NCI-H2107 (cell line): ENCODE measurements at places on chromosomes 2 and 18.

DNA sequence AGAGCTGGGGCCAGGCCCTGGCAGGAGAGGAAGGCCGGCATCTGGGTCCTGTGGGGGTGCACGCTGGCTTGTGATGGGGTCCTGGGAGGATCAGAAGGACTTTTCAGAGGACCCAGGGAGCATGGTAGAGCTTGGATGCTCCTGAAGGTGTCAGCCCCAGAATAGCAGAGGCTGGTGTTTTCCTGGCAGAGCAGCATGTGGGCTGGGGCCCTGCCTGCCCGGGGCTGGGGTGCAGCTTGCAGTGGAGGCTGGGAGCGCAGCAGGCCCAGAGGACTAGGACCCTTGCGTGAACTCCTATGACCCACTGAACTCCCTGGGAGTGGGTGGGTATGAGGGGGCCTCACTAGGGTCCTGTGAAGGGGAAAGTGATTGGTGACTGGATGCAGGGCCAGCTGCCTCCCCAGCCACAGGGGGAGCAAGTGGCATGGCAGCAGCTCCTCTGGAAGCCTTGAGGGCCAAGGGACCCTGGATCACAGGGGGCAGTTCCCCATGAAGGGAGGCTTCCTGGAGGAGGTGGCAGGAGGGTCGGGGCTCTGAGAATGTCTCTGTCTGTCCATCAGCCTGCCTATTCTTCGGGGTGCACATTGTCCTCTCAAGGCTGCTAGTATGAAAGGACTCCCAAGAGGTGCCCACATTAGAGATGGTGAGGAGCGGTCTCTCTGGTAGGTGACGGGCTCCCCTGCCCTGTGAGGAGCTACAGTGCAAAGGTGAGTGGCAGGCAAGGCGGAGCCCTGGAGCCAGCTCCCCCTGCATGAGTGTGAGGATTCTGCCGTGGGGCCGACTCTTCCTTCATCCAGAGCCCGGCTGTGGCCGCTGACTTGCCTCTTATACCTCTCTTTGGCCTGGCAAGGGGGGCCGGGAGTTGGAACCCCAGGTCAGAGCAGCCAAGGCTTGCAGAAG is 249.0 kb downstream of the DYSF start:
- no peak for DNase-seq

DNA sequence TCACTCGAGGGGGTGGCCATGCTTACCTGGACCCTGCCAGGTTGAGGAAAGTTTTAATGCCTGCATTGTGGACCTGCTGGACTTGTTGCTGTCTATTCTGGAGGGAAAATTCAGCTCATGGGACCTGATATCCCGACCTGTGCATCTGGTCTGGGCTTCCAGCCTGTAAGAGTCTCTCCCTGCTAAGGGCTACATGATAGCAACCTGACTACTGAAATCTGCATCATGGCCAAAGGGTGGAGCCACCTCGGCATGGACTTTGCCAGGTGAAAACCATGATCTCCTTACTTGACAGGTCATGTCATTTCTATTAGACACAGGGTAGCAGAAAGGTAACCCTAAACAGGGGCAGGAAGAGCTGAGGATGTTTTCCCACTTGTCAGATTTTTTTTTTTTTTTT is 12.9 kb upstream of the SLC66A3 start:
- no peak for DNase-seq

- DNase-seq: no peak
These were observed 241.6 kb upstream of the FN1 start for GRCh38 chr2:215677481-215677880.

- DNase-seq: no peak
These were observed 7.8 kb downstream of the PTMA start for GRCh38 chr2:231715988-231716616.
